ENCODE measurements at places on chromosomes 6 and 20.
A peak's percentile ranks its signal among the peaks of the same experiment; 100 is the strongest.

DNA sequence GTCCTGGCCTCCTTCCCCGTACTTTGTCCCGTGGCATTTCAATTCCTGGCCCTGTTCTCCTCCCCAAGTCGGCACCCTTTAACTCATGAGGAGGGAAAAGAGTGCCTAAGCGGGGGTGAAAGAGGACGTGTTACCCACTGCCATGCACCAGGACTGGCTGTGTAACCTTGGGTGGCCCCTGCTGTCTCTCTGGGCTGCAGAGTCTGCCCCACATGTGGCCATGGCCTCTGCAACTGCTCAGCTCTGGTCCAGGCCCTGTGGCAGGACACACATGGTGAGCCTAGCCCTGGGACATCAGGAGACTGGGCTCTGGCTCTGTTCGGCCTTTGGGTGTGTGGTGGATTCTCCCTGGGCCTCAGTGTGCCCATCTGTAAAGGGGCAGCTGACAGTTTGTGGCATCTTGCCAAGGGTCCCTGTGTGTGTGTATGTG lies 58.5 kb downstream of the SRC start:
- DNase-seq, result no peak

GRCh38 chr6:100472674-100473073 lies 8.0 kb upstream of the SIM1 start:
- no peak for DNase-seq

GRCh38 chr6:28489366-28490204 lies 26.0 kb downstream of the GPX6 start:
- peak; percentile 41 for DNase-seq

DNA sequence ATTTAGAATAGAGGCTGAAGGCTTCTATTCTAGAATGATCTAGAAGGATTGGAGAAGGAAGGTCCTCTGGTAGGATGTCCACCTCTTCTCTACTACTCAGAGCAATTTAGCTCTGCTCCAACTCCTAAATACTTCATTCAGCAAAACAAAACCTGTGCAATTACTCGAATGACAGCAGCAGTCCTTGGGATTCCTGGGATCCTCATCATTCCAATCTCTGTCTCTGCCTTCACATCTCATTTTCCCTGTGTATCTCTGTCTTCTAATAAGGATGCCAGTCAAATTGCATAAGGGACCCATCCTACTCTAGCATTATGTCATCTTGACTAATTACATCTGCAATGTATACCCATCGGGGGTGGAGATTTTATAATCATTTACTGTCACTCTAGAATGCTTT lies 5.5 kb upstream of the AIG1 start:
- no peak for DNase-seq

DNA sequence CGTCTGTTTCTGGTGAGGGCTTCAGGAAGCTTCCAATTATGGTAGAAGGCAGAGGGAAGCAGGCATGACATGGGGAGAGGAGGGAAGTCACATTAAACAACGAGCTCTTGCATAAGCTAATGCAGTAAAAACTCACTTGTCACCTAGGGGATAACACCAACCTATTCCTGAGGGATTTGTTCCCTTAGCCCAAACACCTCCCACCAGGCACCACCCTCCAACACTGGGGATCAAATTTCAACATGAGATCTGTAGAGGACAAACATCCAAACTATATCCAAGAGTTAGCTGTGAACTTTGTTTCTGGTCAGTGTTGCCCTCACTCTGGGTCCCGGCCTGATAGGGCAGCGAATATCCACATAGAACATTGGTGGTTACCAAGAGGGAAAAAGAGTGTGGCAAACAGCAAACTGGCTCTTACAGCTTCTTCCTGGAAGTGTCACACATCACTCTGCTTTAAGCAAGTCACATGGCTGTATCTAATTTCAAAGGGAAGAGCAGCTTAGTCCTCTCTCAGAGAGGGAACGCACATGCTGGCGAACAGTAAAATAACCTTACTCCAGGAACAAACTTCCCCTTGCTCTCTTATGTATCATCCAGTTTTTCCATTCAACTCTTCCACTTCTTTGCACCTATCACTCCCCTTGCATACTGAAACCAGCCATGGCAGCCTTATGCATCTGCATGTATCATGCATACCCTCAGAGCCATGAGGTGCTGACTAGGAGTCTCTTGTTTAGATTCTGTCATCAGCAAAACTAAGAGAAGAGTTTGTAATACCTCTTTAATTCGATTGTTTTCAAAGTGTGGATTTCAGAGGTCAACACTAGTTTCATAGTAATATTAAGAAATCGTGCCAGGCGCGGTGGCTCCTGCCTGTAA lies 4.8 kb upstream of the MOCS1 start:
- DNase-seq, result no peak

- DNase-seq, result no peak
Measured at GRCh38 chr6:135811644-135812526, 39.6 kb upstream of the PDE7B start.

- no peak for DNase-seq
Measured at GRCh38 chr6:11209906-11210305, 22.6 kb downstream of the NEDD9 start.

DNA sequence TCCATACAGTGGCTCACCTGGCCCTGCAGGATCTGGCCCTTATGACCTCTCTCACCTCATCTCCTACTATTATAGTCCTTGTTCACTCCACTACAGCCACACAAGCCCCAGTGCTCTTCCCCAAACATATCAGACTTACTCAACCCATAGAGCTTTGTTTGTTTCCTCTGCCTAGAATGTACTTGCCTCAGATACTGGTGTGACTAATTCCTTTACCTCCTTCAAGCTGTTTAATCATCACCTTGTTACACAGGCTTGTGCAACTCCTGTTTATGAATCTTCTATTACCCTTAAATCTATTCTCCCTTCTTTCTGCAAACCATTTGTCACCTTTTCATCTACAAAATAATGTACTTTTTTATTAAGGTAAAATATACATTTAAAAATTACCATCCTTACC lies 3.2 kb downstream of the DEFB125 start:
- DNase-seq, result no peak

- no peak for DNase-seq
Measured at GRCh38 chr6:161272635-161273273, 1.1 kb downstream of the AGPAT4 start.

- DNase-seq, result no peak
Measured at GRCh38 chr6:163709693-163710092, 295.2 kb downstream of the QKI start.

DNA sequence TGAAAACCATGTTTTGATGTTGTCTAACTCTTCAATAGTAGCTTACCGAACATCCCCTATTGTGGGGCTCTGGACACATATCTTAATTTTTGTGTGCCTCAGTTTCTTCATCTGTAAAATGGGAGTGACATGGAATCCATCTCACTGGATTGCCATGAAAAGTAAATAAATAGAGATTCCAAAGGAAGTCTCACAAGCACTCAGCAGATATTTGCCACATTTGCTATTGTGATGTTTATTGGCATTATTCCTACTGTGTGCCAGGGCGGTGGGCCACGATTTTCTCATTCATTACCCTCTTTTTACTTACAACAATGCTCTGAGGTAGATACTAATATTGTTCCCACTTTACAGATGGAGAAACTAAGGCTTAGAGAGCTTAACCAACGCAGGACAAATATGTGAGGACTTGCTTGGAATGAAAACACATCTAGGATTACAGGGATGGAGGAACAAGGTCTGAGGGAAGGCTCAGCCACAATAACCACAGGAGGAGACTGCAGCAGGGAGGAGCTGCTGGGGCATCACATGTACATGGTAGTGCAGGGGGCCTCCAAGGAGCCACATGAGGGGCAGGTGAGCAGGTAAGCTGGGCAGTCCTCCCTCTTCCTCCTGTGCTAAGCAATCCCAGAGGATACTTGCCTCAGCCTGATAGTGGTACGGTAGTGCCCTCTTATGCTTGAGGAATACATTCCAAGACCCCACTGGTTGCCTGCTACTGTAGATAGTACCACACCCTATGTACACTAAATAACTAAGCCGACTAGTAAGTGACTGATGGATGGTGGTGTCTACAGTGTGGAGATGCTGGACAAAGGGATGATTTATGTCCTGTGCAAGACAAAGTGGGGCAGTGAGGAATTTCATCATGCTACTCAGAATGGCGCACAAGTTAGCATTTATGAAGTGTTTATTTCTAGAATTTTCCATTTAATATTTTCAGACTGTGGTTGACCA lies 176.9 kb downstream of the FOXA2 start:
- DNase-seq, result no peak

- no peak for DNase-seq
Measured at GRCh38 chr6:16105854-16106253, 23.0 kb upstream of the MYLIP start.

DNA sequence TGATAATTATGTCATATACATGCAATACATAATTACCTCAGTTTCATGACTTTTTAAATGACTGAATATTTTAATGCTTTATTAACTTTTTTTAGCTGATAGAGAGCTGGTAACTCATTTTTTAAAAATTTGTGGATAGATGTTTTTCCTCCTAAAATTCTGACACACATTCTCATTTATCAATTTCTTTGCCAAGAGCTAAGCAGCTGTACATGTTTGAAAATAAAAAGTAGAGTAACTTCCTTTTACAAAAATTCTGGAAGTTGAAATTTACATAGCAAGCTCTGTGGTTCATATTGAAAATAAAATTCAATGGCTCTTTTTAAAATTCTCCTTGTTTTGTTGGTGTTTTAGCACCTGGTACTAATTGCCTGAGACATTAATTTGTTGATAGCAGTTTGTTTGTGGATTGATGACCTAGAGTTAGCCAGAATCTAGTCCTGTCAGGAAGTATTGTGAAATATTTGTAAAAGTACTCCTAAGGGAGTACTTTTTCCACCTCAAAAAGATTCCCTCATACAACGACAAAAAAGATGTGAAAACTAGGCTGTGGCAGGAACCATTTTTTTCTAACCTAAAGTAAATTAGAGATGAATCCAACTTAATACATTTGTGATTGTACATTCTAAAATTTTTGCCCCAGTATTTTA lies 621.8 kb downstream of the BCKDHB start:
- no peak for DNase-seq

Measured in stimulated activated CD8-positive, alpha-beta memory T cell treated with anti-CD3 and anti-CD28 coated beads, Interleukin-2, amount 100 ng/mL, for 48 hours (primary cell).